ENCODE measurements at places on chromosomes 7 and 10.
A peak's percentile ranks its signal among the peaks of the same experiment; 100 is the strongest.

DNA sequence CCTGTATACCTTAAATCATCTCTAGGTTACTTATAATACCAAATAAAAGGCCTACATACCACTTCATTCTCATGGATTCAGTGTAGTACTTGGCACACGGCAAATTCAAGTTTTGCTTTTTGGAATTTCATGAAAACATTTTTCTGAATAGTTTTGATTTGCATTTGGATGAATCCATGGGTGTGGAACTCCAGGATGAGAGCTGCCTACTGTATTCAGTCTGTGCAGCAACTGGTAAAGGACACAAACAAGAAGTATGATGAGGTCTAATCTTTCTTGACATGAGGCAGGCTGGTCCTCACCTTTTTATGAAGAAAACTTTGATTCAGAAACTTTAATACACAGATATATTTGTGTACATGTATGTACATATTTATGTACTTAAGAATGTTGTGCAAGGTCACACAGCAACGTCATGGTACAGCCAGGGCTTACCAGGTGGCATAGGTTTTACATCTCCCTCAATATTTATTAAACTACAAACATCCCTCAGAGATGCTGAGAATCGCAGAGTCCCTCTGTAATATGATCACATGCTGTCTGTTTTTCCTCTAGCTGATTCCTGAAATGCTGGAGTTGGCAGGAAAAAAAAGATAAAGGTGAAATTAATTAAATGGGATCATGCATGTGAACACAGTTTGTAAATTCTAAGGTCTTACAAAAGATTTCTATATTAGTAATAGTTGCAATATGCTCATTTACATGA is 239.6 kb downstream of the PRKG1 start:
- no peak for DNase-seq

DNA sequence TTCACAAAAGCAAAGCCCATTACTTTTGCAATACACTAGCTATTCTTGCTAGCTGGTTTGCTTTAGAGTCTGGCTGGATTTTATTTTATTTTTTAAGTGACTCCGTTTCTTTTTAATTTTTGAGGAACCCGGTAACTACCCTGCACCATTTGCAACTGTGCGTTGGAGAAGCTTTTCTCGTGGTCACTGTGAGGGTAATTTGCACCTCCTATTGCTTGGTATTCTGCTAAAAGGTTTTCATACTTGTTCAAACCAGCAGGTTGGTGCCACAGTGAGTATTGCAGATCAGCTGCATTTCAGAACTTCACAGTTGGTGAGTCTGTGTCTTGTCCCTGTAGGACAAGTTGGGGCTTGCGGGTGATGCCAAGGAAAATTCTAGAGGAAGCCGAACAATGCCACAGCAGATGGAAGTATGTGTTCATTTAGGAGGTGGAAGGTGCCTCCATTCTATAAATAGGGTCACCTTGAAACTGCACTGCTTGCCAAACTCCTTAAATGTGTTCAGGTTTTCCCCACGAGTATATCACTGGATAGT is 3.9 kb upstream of the NMT2 start:
- no peak for DNase-seq

DNA sequence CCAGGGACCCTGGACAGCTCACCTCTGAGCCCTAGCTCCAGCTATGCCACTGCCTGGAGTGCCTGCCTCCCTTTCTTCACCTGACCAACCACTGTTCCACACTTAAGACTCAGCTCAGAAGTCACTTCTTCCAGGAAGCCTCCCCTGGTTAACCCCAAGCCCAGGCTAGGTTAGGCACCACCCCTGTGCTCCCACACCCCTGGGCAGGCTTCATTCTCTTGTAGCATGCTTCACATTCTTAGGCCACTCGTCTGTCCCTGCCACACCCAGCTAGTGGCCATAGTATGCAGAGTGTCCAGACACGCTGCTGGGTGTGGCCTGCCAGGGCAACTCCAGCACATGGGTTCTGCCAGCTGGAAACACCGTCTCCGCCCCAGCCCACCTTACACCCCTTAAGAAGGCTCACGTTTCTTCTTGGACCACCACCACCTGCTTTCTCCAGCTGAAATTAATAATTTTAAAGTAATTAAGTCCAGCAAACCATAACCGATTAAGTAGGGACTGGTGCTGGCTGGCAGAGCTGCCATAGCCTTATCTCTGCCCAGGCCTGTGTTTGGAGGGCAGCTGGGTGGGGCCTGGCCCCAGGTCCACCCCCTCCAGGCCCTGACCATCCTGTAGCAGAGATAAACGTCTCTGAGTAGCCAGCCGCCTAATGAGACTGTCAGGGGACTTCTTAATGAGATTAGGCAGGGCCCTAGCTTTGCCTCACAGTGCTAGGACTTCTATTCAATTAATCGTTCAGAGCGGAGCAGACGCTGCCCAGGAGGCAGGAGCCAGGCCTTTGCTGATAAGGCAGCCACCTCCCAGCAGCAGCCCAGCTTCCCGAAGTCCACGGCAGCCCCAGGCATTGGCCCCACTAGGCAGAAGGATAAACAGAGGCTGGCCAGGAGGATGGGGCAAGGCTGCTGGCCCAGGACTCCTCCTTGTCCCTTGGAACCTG is 20.5 kb downstream of the GRID1 start:
- DNase-seq, result no peak

DNA sequence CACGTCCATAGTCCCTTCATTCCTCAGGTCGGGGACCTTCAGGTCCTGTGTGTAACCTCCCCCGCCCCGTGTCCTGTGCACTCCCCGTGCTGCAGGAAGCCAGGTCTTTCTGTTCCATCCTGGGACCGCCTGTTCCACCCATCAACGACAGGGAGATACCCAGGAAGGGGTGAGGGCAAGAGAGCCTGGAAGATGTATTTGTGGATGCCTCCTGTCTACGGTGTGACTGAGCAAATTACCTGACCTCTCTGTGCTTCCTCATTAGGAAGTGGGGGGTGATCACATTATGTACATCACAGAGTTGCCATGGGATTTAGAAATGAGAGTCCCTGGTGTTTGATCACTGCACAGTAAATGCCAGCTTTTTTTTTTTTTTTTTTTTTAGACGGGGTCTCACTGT is 46.3 kb downstream of the GRID2IP start:
- no peak for DNase-seq

- no peak for DNase-seq
Observed at GRCh38 chr10:45442251-45442650, 68.2 kb downstream of the ALOX5 start.

GRCh38 chr10:120979435-120980278 is 128.5 kb downstream of the WDR11 start:
- no peak for DNase-seq

DNA sequence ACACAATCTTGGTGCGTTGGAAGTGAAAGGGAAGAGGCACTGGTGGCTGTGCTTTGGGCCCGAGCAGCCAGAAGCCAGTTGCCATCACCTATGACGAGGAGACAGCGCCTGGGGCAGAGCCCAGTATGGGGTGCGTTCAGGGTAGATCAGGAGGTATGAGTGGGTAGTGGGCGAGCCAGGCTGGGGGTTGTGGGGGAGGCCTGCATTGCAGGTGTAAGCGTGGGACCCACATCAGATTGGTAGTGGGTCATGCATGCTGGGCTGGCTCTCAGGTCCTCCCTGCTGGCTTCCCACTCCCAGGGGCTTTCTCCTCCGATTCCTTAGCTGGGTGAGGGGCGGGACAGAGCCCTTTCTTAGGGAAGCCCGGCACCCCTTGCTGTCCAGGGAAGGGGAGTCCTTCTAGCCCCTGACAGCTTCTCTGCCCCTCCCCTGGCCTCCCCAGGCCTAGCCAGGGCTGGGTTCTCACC is 445 bp upstream of the PVRIG start:
- no peak for DNase-seq

- no peak for DNase-seq
Observed at GRCh38 chr10:16952080-16952479, 134.9 kb upstream of the RSU1 start.

DNA sequence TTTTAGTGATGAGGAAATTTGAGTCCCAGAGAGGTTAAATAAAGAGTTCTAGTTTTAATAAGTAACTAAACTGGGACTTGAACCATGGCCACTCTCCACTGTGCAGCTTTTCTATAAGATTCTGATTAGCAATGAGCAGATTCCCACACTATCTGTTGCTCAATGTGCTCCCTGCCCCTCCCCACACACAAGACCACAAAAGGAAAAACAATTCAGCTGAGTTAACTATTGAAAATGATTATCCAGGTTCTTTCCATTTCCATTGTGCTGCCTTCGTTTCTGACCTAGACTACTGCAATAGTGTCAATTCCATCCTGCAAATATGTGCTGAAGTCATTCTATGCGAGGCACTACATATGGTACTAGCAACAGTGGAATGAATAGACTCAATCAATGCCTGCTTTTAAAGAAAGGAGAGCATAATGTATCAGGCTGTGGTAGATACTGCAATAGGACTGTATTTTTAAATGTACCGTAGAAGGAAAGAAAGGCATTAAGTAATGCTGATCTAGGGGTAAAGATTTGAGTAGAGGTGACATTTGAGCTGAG is 97.0 kb downstream of the SEMA3C start:
- DNase-seq, result no peak

GRCh38 chr7:105250239-105250638 is 138.5 kb downstream of the SRPK2 start:
- no peak for DNase-seq

DNA sequence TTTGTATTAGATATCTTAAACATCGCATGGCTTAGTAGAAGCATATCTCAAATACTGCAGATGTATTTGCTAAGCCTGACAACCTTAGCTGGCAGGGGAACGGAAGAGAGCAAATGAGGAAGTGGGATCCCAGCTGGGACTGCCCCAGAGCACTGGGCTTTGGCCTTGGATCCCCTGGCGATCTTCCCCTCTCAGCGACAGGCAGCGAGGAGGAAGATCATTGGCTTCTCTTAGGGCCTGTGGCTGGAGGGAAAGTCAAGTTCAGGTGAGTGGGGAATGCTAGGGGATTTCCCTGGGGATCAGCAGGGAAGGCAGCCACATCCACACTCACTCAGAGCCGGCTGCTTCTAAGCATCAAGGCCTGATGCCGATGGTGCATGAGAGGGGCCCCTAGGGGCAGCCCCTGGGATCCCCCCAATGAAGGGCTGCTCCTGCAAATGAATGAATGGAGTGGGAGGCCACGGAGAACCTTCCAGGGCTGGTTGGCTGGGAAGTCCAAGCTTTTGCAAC is 42.0 kb downstream of the LYZL2 start:
- DNase-seq, result peak; percentile 7

DNA sequence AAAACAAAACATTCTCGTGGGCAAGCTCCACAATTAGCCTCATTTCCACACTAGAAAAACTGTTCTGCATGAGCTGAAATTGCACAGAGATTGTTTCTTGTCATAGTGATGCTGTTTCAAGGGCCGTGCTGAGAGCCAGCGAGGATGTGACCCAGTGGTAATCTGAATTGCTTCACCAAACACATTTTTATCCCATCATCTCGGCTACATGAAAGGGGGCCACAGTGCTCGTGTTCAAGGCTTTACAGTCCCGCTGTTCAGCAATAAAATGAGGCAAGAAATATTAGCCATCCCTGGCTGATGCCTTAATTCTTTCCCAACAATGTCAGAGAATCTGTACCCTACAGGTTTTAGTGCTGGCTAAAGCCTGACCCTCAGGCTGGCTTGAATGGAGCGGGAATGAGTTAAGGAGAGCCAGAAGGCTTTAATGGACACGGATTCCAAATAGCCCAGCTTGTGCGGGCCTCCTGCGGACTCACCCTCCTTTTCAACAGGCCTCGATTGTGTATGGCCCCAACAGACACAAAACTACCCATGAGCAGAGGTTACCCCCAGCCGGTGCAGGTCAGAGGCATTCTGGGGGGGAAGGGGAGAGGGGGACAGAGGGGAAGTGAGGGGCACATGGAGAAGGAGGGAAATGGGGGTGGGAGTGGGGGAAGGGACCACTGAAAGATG is 2.0 kb upstream of the GDF10 start:
- no peak for DNase-seq

GRCh38 chr7:28993371-28993770 is 35.2 kb upstream of the TRIL start:
- DNase-seq, result no peak

GRCh38 chr10:110005719-110006118 is 2.1 kb upstream of the ADD3 start:
- DNase-seq, result no peak

DNA sequence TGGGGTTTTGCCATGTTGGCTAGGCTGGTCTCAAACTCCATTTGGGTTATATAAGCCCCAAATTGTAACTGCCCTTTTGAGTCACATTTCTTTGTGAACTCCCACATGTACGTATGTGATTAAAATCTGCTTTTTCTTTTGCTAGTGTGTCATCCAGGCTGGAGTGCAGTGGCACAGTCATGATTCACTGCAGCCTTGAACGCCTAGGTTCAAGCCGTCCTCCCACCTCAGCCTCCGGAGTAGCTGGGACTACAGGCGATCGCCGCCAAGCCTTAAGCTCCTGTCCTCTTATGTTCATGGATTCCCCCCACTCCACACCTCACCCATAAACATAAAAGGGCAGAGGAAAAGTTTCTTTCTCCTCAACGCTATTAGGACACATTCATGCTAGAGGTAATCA is 4.4 kb upstream of the SMC3 start:
- no peak for DNase-seq

GRCh38 chr7:45888185-45888992 is at the start of gene IGFBP1:
TSS of gene IGFBP1 (plus strand) at chr7:45888488. CDS start at chr7:45888653, 165 bp downstream.
- no peak for DNase-seq

- no peak for DNase-seq
Observed at GRCh38 chr7:101817471-101818286, at the start of gene CUX1. TSS of gene CUX1 (plus strand) at chr7:101817626. CDS start at chr7:101817640, 14 bp downstream.

DNA sequence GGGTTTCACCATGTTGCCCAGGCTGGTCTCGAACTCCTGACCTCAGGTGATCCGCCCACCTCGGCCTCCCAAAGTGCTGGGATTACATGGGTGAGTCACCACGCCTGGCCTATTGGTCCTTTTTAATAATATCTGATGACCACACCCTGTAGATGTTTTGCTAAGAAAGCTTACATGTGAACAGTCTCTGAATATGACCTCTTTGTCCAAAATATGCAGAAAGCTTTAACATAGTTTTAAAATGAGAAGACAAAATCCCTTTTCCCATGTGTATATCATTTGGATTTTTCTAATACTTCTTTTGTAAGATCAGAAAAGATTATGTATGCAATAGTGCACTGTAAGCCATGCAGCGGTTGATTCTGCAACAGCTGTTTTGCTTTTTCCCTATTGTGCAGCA is 38.5 kb downstream of the MCU start:
- no peak for DNase-seq

GRCh38 chr7:131911112-131911511 is 354.7 kb upstream of the PODXL start:
- DNase-seq, result no peak

GRCh38 chr7:132177708-132178401 is 398.4 kb downstream of the PLXNA4 start:
- DNase-seq, result no peak

GRCh38 chr10:88986549-88987242 is 3.9 kb upstream of the FAS start:
- no peak for DNase-seq

GRCh38 chr7:75889223-75889825 is 10.5 kb downstream of the RHBDD2 start:
- DNase-seq, result no peak

GRCh38 chr10:132346806-132347205 is 14.8 kb downstream of the LRRC27 start:
- no peak for DNase-seq

GRCh38 chr7:152751449-152752141 is 8.0 kb upstream of the ACTR3B start:
- no peak for DNase-seq

GRCh38 chr7:159191236-159191635 is 46.6 kb upstream of the VIPR2 start:
- DNase-seq, result no peak

- DNase-seq, result no peak
Observed at GRCh38 chr10:131781076-131781475, 119.7 kb upstream of the PPP2R2D start.

GRCh38 chr7:67022511-67022910 is 25.9 kb downstream of the TYW1 start:
- no peak for DNase-seq

- DNase-seq, result no peak
Observed at GRCh38 chr10:133047526-133048123, 40.1 kb upstream of the ADGRA1 start.
